CD4-positive, alpha-beta T cell treated with Interleukin-17A for 4 hours (primary cell): ENCODE measurements at places on chromosomes 11 and 22.

DNA sequence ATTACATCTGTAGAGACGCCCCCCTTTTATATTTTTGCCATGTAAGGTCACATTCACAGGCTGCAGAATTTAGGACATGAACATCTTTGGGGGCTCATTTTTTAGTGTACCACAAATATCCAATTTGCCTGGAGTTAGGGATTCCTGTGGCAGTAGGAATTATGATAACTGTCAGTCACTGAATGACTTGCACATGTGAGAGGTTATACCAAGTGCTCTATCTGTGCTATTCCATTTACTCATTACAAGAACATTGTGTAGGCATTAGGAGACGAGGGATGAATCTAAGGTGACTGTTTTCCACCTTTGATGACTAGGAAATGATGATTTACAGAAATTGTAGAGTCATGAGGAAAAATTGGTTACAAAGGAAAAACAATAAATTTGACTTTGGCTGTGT is 79.3 kb downstream of the LIF start:
- no peak for DNase-seq

- DNase-seq, result peak; percentile 38
Observed at GRCh38 chr11:396511-396947, 2.5 kb downstream of the PKP3 start.

DNA sequence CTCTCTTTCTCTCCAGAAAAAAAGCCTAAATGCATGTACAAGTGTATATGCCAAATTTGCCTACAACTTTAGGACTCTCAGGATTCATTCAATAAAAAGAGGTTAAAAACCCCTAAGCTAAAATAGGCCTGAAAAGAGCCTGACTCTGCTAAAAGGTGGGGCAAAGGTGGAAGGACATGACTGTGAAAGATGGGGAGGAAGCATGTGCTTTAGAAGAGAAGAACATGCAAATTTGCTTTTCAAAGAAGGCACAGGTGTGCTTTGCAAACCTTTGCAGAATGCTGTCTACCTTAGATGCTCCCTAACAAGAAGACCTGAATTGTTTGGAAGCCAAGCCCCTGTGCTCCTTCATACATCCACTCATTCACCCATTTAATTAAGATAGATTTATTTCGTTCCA is 87.4 kb downstream of the GRIA4 start:
- no peak for DNase-seq

DNA sequence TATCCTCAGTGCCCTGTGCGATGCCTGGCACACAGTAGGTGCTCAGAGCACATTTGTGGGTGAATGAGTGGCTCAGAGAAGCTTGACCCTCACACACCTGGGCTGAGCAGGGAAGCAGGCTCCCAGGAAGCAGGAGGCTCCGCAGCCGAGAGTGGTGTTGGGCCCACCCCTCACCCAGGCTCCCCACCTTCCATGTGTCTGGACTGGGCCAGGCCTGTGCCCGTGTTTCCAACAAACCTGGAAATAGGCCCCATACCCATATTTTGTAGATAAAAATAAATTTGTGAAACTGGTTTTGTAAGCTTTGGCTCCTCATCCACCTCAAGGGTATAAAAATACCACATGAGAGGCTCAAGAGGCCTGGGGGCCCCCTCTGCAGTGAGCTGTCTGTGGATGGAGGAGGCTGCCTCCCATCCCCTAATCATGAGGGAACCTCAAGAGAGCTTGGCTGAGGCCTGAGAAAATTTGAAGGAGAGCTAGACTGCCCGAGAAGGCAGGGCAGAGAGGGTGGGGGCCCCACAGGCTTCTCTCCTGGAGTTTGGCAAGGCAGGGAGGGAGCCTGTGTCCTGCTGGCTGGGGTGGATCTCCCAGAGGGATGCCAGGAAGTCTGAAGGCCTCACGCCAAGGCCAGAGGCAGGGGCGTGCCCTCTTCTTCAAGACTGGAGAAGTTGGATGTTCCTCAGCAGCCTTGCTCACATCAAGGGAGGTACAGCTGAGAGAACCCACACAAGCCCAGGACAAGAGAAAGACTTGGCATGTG is 147.0 kb upstream of the NECTIN1 start:
- DNase-seq, result no peak

DNA sequence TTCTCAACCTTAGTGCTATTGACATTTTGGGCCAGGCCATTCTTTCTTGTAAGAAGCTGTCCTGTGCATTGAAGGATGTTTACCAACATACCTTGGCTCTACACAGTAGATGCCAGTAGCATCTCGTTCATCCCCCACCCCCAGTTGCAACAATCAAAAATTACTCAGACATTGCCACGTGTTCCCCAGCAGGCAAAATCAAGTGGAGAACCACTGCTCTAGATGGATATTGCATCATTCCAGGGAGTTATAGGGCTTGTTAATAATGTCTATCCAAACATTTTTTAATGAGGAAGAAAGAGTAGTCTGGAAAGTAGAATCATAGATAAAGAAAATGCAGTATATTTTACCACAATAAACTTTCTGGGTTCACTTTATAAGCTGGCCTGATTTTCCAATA is 64.1 kb downstream of the PRMT3 start:
- no peak for DNase-seq
